ENCODE measurements at places on chromosomes 1 and 21. TPM values are rescaled to one million over a fixed set of nuclear protein-coding genes. Genes with fewer than 3 reads are reported as not detected.

The MIXL1 gene
- total RNA-seq = not detected

DNA sequence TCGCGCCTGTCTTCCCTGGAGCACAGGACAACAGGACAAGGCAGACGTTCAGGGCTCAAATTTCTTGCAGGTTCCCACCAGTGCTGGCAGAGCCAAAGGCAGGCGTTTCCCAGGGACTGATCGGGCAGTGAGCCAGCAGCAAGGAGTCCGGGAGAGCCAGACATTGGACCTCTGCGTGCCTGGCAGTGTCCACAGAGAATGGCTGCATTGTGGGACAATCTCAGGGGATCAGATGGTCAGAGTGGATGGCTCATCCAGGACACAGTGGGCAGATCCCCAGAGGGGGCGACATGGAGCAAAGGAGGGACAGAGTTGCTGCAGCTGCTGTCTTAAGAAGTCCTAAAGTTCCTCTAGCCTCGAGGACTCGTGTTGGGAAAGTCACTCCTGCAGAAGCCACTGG lies 4.6 kb downstream of the TMEM63A start:
- DNase-seq = peak; percentile 72

- DNase-seq = no peak
Observed at GRCh38 chr1:87398641-87399040, 70.0 kb downstream of the LMO4 start.

GRCh38 chr21:45699251-45699942 lies 55.9 kb downstream of the PCBP3 start:
- no peak for DNase-seq

- DNase-seq = no peak
Observed at GRCh38 chr1:175802407-175803123, 59.2 kb upstream of the TNR start.

- no peak for DNase-seq
Observed at GRCh38 chr21:45944601-45945000, 37.0 kb upstream of the COL6A1 start.
